GM12891 (cell line): ENCODE measurements at places on chromosomes 16 and 17.

GRCh38 chr16:87126403-87127025 is 190.7 kb downstream of the C16orf95 start:
- DNase-seq: no peak

GRCh38 chr16:25796239-25796638 is 104.5 kb downstream of the HS3ST4 start:
- no peak for DNase-seq

- no peak for DNase-seq
Measured at GRCh38 chr16:17939122-17939536, 397.4 kb downstream of the NPIPA8 start.

DNA sequence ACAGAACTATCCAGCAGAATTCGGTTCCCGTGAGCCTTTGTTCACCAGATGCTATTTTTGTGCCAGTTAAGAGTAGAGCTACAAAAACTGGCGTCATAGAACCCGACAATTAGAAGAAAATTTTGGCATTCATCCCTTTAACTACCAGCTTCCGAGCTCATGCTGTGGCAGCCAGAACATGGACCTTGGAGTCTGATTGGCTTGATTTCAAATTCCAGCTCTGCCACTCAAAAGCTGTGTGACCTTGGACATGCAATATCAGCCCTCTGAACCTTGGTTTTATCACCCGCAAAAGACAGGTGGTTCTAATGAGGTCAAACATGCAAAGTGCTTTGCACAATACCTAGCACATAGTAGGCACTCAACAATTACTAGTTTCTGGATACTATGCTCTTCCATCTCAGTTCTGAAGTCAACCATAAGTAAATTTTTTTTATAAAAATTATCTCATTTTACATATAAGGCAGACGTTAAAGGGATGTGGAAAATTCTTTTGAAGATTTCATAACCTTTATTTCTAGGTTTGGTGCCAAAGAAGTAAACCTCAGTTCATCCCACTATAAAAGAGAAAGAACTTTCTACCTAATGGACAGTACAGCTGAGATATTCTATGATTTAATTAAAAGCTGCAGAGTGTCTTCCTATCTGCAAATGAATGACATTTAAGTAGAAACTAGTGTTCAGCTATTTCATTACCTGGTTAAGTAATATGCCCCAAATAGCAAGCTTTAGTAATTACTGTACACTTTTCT is 331.5 kb downstream of the HAPSTR1 start:
- no peak for DNase-seq

DNA sequence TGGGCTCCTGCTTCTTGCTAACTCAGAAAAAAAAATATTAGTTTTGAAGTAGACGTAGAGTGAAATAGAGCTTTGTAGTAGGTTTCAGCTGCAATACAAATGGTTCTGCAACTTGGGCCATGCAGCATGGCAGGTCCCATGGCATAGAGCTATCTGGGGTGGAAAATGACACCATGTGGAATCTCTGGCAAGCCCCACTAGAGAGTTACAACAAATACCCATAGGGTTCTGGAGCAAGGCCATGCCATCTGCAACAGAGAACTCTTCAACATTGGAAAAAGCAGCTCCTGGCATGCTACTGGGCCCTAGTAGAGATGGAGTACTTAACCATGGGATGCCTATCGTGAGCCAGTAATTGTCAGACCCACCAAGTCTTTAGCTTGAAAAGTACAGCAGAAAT is 25.3 kb upstream of the RBBP6 start:
- DNase-seq: no peak

GRCh38 chr16:60463986-60464385 is 1572.3 kb downstream of the CDH8 start:
- DNase-seq: no peak

DNA sequence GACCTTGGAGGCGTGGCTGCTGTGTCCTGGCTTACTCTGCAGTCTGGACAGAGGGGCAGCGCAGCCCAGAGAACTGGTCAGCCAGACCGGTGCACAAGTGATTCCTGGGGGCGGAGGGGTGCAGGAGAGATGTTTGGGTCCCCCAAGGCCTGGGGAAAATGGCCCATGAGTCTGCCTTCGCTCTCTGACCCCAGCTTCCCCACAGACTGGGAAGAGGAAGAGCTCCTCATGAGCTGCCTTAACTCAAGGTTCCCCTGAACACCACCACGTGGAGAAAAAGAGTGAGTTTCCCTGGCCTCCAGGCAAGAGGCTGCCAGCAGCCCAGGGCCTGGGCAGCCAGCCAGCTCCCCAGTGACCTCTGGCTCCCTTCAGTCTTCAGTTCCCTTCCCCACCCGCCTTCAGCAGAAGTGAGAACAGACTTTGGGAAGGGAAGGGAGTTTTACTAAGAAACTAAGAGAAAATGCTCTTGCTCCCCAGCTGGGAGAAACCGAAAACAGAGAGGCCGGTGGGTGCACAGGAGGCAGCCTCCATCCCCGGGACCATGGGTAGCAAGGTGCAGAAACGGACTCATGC is 2.0 kb upstream of the C17orf99 start:
- no peak for DNase-seq

DNA sequence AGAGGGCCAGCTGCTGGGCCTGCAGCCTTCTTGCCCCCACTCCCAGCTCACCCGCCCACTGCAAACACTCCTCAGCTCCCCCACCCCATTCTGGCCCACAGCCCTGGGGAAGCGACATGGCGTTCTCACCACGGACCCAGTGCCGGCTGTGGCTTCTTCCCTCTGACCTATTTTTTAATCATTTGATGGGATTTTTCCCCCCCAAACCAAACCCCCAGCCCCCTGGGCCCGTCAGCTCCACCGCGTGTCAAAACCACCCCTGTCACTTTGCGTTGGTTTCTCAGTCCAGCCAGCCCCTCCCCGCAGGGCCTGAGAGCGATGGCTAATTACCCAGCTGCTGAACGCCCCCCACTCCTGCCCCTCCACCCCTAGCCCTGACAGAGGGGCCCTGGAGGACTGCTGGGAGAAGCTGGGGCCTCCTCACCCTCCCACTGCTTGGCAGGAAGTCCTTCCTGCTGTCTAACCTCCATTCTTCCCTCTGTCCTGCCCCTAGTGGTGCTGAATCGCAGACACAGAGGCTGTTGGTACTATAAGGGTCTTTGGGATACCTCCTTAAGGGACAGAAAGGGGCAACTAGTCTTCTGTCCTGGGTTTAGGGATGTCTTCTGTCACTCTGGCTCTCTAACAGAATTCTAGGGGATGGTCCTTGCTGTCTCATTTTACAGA is 7.5 kb upstream of the TBX21 start:
- DNase-seq: no peak

DNA sequence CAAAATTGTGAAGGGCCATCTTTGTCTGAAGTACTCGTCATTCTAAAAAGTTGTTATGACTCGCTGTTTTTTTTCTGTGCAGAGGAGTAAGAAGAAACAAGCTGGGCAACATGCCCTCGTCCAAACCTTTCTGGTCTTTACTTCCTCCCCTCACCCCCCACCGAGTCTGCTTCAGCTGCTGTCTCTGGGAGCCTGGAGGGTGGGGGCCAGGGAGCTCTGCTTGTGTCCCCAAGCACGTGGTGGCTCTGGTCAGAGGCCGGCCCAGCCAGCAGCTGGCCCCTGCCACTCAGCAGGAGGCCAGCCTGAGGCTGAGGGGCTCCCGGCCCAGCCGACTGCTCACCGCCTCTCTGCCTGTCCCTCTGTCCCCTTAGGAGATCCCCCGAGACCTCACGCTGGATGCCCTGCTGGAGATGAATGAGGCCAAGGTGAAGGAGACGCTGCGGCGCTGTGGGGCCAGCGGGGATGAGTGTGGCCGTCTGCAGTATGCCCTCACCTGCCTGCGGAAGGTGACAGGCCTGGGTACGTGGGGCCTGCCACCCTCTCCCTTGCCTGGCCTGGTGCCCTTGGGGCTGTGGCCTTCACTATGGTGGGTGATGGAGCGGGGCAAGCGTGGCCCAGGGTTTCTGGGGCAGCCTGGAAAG is 53.7 kb upstream of the LGALS9 start:
- DNase-seq: no peak

GRCh38 chr16:81607006-81607405 is 162.4 kb downstream of the CMIP start:
- DNase-seq: no peak

- no peak for DNase-seq
Measured at GRCh38 chr17:9151091-9151490, 129.8 kb downstream of the NTN1 start.

DNA sequence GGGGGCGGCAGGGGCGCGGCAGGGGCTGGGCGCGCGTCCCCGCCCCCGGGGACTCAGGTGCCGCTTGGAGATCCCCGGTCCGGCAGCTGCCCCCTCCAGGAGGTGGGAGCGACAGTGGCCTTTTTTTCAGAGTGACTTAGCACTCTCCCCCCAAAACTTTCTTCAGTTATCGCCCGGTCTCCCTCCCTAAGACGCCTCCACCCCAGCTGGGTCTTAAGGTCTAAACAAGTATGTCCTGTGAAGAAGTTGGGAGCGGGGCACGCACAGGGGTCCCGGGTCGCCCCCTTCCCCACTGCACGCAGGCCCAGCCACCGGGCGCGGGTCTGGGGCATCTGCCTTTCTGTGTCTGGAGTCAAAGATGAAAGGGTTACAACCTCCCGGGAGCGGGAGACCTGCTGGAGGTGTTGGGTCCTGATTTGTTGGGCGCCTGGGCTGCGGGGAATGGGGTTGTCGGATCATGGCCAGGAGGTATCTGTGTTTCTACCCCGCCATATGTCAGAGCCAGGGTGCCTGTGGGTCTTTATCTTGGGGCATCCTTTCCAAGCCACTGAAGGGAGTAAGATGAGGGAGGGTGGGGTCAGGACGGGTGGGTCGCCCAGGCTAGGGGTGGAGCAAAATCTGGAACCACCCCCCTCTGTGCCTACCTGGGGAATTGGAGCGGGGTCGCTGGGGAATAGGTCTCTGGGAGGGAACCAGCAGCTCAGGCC is 757 bp downstream of the FMNL1 start:
- DNase-seq: no peak

- peak; percentile 26 for DNase-seq
Measured at GRCh38 chr16:11390573-11391495, 45.6 kb downstream of the RMI2 start.

- DNase-seq: no peak
Measured at GRCh38 chr16:80125677-80126076, 415.1 kb upstream of the DYNLRB2 start.

- DNase-seq: no peak
Measured at GRCh38 chr17:46883871-46884520, 32.6 kb downstream of the WNT9B start.

- DNase-seq: no peak
Measured at GRCh38 chr16:86537486-86537885, 17.5 kb downstream of the MTHFSD start.

DNA sequence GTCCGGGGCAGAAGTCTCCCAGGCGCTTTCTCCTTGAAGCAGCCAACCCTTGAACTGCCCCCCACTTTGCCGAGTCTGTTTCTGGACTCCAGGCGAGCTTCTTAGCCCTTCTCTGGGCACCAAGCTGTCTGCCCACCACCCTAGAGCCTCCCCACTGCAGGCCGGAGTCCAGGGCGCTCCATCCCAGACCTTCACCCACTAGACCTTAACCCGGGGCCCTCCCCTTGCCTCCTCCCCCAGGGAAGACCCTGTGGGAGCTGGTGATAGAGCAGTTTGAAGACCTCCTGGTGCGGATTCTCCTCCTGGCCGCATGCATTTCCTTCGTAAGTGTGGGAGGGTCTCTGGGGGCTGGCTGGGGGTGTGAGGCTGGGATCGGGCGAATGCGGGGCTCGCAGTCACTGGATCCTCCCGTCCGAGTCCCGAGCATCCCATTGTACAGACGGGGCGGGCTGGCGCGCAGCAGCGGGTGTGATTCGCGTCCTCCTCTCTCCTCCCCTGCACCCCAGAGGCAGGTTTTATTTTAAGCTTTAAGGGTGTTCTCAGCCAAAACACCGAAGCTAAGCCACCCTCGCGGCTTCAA is 1.1 kb downstream of the ATP2A1 start:
- no peak for DNase-seq

GRCh38 chr17:49869038-49869374 is 21.1 kb upstream of the TAC4 start:
- no peak for DNase-seq

- DNase-seq: peak; percentile 66
Measured at GRCh38 chr17:6574687-6575595, 18.6 kb upstream of the PITPNM3 start.

DNA sequence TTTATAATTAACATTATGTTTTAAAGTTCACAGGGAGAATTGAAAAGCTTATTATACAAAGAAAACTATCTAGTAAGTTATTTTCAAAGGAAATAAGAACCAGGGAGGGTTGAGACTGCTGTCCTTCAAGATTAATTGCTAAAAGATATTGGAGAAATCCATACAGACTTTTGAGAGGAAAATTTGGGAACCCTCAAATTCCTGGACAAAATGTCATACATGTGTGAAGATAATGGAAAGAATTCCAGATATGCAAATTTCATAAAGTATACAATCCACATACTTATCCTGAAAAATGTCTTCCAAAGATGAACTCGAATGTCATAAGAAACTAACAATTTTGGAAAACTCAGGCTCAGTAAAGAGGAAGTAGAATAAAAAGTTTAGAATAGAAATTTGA is 213.8 kb downstream of the HS3ST3A1 start:
- no peak for DNase-seq

DNA sequence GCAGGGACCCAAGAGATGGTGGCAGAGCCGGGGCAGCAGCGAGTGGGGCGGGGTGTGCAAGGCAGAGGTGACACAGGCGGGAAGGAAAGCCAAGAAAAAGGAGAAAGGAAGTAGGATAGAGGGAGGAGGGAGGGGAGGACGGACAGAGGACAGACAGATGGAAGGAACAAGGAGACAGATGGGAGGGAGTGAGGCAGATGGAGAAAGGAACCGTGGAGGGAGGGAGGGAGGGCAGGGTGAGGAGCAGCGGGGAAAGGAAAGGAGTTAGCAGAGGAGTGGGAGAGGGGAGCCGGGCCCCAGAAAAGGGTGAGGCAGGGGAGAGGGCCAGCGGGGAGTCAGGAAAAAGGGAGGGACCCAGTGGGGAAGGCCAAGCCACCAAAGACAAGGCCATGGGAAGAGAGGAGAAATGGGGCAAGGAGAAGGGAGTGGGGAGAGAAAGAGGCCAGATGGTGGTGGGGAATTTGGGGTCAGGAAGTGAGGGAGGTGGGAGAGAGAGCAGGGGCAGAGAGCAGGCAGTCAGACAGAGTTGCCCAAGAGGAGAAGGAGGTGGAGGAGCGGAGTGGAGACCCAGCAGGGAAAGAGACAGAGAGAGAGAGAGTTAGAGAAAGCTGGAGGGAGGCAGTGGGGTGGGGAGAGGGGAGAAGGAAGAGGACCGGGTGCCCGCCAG is 13.2 kb upstream of the ASGR1 start:
- no peak for DNase-seq

DNA sequence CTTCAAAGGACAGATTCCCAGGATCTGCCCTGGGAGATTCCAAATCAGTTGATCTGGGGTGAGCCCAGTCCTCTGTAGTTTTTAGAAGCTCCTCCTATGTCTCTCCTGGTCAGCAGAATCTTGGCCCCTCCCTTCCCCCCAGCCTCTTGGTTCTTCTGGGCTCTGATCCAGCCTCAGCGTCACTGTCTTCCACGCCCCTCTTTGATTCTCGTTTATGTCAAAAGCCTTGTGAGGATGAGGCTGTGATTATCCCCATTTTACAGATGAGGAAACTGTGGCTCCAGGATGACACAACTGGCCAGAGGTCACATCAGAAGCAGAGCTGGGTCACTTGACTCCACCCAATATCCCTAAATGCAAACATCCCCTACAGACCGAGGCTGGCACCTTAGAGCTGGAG is 840 bp upstream of the CDH5 start:
- no peak for DNase-seq

- no peak for DNase-seq
Measured at GRCh38 chr16:10885246-10885645, 8.2 kb downstream of the CIITA start.

GRCh38 chr17:14904386-14904785 is 360.7 kb downstream of the PMP22 start:
- DNase-seq: no peak

- peak; percentile 38 for DNase-seq
Measured at GRCh38 chr16:84266451-84266850, 26.6 kb upstream of the KCNG4 start.
